ENCODE measurements at places on chromosomes 7 and 10. TPM values are rescaled to one million over a fixed set of nuclear protein-coding genes. Genes with fewer than 3 reads are reported as not detected.

The FANK1 gene
- polyA plus RNA-seq = 5.4 TPM

GRCh38 chr10:127345231-127345965 is 149.0 kb upstream of the INSYN2A start:
- no peak overlapping the region for H3K27ac ChIP-seq
- no peak overlapping the region for H3K4me3 ChIP-seq
- no peaks in the 10 kb centered on the region for H3K27me3 ChIP-seq
- DNase-seq = no peak
- no peaks in the 10 kb centered on the region for H3K36me3 ChIP-seq

DNA sequence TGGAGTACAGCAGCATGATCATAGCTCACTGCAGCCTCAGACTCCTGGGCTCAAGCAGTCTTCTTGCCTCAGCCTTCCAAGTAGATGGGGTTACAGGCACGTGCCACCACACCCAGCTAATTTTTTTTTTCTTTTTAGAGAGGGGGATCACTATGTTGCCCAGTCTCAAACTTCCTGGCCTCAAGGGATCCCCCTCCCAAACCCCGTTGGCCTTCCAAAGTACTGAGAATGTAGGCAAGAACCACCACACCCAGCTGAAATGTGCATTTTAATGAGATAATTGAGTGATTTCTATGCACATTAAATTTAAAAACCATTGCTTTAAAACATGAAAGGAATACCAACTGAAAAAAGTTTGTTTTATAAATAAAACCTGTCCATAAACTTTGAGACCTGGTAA is 25.6 kb downstream of the MARCHF5 start:
- H3K27ac ChIP-seq = no peak overlapping the region
- H3K4me3 ChIP-seq = no peak overlapping the region
- H3K27me3 ChIP-seq = no peaks in the 10 kb centered on the region
- DNase-seq = no peak

DNA sequence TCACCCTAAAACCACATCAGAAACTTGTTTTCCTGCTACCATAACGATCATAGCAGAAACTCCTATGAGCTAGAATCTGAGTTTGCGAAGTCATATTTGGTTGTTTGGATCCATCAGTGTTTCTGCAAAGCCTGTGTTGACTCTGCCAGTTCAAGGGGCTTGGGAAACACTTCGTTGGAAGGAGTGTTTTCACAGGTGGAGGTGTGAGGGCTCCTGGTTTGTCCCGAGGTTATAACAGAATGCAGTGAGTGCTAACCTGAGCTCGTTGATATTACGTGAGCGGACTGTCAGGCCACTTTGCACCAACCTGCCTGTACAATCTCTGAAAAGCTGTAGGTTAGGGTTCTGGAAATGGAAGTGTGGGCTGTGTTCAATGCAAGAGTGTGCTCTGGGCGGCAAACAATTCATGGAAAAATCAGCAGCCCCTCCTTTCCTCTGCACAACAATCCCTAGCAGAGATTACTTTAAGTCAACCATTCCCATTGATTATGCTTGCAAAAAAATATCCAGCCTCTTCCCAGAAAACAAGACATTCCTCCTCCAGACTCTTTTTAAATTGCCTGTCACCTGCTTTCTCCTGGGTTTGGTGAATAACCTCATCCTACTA is 622.0 kb downstream of the TYW1 start:
- H3K27ac ChIP-seq = no peak overlapping the region
- H3K4me1 ChIP-seq = peaks cover 4% of the 10 kb centered on the region
- no peak overlapping the region for H3K4me3 ChIP-seq
- H3K36me3 ChIP-seq = no peaks in the 10 kb centered on the region
- no peaks in the 10 kb centered on the region for H3K27me3 ChIP-seq

- H3K36me3 ChIP-seq = no peaks in the 10 kb centered on the region
- no peaks in the 10 kb centered on the region for H3K27me3 ChIP-seq
Measured at GRCh38 chr10:131202990-131203389, 108.5 kb downstream of the TCERG1L start.

All from ovary (tissue), 10 donors.